Esophagus mucosa (tissue), 1 donor: ENCODE measurements at places on chromosomes 1 and 21.
A peak's percentile ranks its signal among the peaks of the same experiment; 100 is the strongest.

GRCh38 chr1:204806943-204807687, 63.5 kb upstream of the NFASC start:
- ATAC-seq: peak; percentile 90

- no peak for ATAC-seq
These were observed 641.7 kb downstream of the AJAP1 start for GRCh38 chr1:5296095-5296494.

- peak; percentile 11 for ATAC-seq
These were observed 70.1 kb upstream of the EDEM3 start for GRCh38 chr1:184824691-184825323.

DNA sequence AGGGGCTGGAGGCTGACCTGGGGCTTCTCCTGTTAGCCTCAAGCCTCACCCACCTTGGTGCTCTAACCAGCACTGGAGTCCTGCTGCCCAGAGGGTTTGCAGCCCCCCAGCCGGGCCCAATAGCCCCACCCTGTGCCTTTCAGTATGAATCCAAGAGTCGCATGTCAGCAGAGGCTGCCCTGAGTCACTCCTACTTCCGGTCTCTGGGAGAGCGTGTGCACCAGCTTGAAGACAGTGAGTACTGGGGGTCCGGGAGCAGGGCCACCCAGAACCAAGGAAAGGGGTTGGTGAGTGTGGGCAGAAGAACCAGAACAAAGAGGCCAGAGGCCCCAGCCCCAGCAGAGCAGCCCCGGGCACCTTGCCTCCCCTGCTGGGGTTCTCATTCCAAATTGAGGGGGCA, 25.6 kb downstream of the CDK18 start:
- no peak for ATAC-seq

DNA sequence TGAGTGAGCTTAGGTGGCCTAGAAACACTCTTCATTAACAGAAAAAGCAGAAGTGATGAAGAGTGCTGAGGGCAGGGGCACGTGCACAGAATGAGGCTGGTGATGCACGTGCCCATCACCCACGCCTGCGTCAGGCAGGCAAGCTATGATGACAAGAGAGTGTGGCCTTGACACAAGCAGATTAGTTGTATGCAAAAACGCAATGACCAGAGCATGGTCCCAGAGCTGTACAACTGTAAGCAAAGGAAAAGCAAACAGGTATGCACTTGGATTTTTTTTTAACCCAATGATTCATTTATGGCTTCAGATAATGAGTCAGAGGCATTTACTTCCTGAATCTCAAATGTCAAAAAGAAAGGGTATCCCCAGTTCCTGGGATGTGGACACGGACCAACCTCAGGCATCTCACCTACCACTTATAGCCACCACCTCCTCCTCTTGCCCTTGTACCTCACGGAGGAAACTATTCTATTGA, 9.1 kb upstream of the TMEM61 start:
- ATAC-seq: peak; percentile 82

- peak; percentile 32 for ATAC-seq
These were observed 467.5 kb downstream of the PTPRU start for GRCh38 chr1:29703596-29704370.

DNA sequence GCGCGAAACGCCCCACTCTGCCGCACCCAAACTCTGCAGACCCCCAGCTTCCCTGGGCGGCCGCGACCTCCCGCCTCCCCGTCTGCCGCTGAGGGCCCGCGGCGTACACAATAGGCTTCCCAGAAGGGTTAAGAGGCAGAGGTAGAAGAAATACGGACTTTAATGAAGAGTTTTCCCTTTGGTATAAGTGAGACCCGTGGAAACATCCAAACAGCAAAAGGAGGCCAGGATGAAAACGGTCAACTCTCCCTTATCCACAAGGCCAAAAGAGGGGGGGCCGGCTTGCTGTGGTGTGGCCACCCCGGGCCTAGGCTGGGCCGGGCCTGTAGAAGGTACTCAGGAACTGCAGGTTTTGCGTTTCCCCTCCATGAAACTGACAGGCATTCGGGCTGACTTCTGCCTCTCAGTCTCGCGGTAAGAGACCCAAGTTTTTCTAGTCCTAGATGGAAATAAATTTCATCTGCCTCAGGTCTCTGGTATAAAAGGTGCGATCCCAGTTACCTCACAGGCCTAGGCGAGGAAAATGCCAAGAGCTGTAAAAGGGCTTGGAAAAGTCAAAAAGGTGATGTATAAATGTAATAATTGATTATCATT, 671 bp upstream of the PYGO2 start:
- ATAC-seq: no peak

DNA sequence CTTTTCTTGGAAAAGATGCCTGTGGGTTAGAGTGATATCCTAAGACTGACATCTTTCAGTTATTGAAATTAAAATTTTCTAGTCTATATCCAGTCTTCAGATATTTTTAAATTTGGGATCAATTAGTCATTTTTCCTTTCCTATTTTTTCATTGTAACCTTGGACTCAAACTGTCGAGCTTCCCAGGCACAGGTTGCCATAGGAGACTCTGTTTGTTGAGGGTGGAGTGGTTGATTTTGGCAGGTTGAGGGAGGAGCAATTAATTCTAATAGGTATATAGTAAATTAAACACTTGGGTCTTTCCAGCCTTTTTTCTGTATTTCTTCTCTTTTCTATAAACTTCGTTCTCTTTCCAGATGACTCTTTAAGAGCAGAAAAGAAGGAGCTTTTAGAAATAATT, 326.8 kb downstream of the ASTN1 start:
- ATAC-seq: no peak

DNA sequence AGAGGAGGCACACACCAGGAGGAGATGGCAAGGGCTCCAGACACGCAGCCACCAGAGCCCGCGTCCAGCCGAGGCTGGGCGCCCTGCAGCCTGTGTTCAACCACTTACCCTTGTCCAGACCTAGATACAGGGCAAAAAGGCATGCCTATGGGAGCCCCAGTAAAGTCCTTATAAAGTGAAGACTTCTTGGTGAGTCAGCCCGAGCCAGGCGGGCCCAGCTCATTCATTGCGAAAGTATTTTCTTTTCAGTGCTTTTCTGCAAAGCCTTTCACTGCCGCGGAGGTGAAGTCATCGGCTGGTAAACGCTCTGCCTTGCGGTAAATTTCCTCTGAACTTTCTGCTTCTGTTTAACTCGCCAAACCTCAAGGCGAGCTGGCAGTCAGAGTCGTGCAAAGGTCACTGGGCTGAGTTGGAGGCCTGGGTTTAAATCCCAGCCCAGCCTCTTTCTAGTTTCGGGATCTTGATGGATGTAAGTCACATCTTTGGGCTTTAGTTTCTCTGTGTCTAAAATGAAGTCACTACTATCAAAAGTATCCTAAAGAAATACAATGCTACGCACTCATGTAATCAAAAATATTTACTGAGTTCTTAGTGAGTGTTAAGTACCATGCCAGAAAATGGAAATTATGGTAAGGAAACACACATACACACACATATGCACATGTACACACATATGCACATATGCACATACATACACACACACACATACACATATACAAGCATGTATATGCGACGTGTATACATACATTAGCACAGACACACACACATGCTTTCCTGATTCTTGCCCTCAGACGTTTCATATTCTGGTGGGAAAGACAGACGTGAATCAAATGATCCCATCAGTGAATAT, 54.7 kb upstream of the IFFO2 start:
- ATAC-seq: peak; percentile 80

GRCh38 chr1:75908717-75909152, 23.5 kb downstream of the ASB17 start:
- no peak for ATAC-seq

GRCh38 chr1:116373431-116374352, 648 bp downstream of the ATP1A1 start:
- ATAC-seq: peak; percentile 8

DNA sequence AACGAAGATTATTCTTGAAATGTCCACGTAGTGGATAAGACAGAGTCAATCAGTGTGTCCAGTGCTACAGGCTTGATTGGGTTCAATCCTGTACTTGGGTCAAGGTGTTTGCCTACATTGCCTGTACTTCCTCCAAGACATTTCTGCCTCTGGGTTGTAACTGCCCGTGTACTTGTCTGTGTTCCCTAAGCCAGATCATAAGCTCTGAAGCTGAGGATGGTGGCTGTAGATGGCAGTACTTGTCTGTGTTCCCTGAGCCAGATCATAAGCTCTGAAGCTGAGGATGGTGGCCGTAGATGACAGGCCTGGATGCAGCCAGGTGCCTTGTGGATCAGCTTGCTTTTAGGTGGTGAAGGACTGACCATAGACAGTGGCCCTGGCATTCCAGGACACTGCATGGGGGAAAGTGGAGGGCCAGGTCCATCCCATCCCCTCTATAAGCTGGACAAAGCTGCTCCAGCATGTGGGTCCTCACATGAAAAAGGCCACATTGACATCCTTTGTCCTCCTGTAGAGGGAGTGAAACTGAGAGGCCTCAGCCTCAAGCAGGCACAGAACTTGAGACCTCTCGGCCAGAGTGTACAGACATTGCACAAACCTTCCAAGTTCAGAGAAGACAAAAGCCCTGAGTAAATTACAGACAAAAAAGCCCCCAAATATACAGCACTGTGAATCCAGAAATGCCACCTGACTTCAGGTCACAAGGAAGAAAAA, 2.0 kb upstream of the SRM start:
- no peak for ATAC-seq
